ENCODE measurements at places on chromosomes 5 and 9.

DNA sequence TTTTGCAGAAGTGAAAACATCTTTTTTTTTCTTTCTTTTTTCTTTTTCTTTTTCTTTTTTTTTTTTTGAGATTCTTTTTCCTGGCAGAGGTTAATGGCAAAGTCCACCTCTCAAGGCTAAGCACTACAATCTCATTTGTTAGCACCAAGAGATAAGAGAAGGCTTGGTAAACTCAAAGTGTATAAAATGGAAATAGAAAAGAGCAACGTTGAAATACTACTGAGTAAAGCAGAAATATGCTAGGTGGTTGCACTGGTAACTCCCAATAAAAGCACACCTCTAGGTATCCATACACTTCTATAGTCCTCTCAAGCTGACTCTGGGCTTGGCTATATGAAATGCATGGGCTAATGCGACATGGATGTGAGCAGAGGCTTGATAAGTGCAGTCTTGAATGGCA lies 188.9 kb downstream of the RAB3C start:
- no peak for DNase-seq

DNA sequence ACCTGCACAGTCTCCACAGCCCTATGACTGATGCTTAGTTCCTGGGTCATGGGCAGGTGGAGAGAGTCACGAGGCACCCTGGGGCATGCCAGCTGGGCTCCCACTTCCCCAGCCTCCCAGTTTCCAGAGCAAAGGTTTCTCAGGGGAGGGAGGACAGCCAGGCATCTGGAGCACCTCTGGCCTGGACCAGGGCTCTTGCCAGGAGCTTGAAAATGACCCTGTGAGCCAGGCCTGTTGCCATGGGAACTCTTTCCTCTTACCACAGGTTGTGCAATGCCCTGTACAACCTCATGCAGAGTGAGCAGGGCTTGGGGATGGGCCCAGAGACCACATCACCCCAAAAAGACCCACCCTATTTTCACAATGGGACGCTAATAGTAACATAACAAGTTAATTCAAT lies 113.1 kb downstream of the PSD2 start:
- DNase-seq, result no peak

- no peak for DNase-seq
Observed at GRCh38 chr9:19162956-19163355, 35.7 kb upstream of the PLIN2 start.

- no peak for DNase-seq
Observed at GRCh38 chr5:112787261-112787660, 49.6 kb downstream of the APC start.

DNA sequence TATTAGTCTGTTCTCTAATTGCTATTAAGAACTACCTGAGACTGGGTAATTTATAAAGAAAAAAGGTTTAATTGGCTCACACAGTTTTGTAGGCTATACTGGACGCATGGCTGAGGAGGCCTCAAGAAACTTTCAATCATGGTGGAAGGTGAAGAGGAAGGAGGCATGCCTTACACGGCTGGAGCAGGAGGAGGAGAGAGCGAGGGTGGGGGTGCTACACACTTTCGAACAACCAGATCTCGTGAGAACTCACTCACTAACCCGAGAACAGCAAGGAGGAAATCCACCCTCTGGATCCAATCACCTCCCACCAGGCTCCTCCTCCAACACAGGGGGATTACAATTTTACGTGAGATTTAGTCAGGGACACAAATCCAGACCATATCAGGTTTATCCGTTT lies 90.0 kb downstream of the RMI1 start:
- no peak for DNase-seq

GRCh38 chr9:114097613-114098020 lies 1.5 kb downstream of the KIF12 start:
- no peak for DNase-seq

GRCh38 chr5:149017636-149018035 lies 45.2 kb downstream of the SH3TC2 start:
- DNase-seq, result no peak

DNA sequence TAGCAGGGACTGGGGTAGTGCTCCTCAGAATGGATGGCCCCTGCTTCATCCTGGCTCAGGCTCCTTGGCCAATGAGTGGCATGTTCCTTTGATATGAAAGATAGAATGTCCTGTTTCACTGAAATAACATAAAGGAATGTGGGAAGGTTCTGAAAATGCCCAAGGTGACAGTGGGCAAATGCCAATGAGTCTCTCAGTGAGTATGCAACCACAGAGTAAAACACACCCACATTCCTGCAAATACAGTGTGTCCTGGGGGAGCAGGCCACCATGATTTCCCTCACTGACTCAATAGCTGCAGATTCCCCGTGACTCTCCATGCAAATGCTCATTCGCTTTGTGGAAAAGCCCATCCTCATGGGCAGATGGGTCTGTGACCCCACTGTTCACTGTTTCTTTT lies 36.4 kb downstream of the ZNF366 start:
- no peak for DNase-seq

Measured in NCI-H446 treated with DMSO at 0.1 percent for 48 hours (cell line).